Aorta (tissue), 5 donors: ENCODE measurements at places on chromosomes 11 and 22.

DNA sequence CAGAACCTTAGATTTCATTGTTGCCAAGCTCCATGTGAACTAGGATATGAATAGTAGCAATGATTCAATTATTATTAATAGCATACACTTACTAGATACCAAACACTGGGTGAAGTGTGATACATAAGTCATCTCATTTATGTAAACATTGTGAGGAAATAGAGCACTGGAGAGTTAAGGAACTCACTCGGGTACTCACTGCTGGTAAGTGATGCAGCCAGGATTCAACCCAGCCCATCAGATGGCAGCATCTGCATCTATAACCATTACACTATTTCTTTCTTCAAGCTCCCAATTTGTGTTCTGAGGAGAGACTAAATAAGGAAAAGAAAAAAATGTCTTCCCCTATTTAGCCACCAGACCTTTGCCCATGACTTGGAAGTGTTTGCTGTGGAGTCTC, 10.2 kb upstream of the ALG8 start:
- DNase-seq, result no peak

DNA sequence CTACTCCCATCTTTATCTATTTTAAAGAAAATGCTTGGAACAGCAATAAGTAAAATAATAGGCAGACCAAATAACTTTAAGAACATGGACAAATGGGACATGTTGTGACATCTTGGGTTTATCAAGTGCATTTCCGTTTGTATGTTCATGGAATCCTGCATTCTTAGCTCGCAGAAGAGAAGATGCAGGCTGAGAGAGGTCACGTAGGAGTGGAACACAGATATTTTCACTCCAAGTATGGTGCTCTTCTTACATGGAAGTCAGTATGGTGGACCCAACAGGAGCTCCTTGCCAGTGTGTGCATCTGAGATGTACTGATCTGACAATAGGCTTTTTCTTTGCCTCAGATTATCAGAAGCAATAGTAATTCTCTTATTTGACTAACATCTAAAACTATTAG, 1.7 kb downstream of the E2F8 start:
- no peak for DNase-seq

GRCh38 chr11:57978686-57979531, 44.8 kb upstream of the OR9Q1 start:
- DNase-seq, result no peak

DNA sequence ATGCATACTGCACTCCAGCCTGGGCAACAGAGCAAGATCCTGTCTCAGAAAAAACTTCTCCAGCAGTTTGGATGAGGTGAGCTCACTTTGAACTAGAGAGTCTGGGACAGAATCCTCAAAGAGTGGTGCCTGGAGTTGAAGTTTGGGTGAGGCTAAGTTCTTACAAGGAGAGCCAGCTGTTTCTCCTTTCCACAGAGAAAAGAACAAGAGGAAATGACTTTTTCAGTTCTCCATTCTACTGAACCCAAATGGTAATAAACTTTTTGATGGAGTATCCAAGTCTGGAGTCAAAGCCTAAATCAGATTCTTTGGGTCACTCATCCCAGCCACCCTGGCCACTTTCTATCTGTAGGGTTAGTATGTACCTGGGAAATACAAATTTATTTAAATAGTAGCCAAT, 102.7 kb downstream of the TRAF6 start:
- DNase-seq, result no peak

DNA sequence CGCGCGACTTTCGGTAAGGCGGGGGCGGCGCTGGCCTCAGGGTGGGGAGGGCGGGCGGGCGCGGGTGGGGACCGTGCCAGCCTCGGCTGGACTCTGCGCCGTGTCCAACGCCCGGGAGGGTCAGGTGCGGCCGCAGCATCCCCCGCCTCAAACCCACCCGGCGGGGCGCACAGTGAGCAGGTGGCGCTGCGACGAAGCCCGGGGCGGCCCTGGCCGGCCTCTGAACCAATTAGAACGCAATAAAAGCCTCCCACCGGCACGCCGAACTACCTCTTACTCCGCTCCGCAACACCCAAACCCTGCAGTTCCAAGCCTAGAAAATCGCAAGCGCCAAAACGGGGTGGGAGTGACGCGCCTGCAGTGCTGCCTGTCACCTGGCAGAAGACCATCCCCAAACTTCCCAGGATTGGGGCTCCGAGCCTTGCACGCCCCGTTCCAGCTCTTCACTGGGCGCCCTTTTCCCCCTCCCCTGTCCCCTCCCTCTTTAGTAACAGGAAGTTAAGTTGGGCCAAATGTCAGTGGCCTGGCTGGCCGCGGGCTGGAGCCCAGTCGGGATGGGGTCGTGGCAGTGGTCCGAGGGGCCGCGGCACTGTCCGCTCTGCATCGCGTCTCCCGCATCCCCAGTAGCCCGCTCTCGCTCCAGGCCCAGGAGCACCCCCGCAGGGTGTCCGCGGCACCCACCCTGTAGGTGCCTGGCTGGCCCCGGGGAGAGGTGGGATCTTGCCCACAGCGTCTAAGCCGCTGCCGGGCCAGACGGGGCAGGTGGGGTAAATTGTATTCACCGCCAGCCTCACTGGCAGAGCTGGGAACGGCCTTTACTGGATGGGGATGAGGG, 541 bp downstream of the MICAL2 start:
- peak; percentile 68 for DNase-seq

GRCh38 chr22:36285017-36285416, 32.1 kb downstream of the APOL1 start:
- DNase-seq, result no peak

DNA sequence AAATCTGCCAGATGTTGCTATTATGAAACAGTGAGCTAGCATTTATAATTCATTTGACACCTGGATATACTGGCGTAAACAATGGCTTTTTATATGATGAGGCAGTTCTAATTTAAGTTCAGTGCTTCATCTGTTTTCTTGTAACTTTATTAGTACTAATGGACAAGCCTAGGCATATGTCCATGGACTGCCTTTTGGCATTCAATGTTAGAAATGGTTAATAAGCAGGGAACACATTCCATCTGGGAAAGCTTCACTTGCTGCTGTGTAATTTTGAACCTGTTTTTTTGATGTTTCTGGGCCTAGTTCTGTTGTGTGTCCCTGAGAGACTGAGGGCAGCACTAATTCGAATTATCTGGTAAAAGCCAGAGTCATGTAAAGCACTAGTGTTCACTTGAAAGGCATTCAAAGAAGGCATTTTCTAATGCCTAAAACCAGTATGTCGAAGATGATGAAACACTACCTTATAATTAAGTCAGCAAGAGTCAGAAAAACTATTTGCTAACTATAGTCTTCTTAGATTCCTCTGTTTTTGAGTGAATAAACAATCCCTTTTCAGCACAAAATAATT, 138.5 kb downstream of the SWAP70 start:
- no peak for DNase-seq

GRCh38 chr11:46181387-46181786, 60.1 kb upstream of the PHF21A start:
- DNase-seq, result no peak

- no peak for DNase-seq
Measured at GRCh38 chr22:43133401-43133800, 9.8 kb downstream of the MCAT start.

GRCh38 chr11:125218336-125218735, 53.8 kb downstream of the PKNOX2 start:
- peak; percentile 8 for DNase-seq

DNA sequence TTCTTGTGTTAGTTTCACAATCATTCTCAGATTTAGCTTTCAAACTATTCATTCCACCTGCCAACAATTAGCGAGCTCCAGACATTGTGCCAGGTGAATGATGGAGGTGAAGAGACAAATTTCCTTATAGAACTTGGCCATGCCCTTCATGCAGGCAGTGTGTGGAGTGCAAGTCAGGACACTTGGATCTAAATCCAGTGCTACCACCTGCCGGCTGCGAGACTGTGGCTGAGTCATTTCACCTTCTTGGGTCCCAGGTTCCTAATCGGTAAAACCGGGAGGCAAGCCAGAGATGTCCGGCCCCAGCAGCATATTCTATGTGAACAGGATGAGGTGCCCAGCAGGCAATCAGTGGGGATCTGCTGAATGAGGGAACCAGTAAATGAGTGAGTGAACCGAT, 18.6 kb upstream of the EHF start:
- DNase-seq, result no peak
